ENCODE measurements at places on chromosomes 12 and 14.

- no peak for DNase-seq
These were observed 76.8 kb downstream of the ALX1 start for GRCh38 chr12:85356596-85357385.

DNA sequence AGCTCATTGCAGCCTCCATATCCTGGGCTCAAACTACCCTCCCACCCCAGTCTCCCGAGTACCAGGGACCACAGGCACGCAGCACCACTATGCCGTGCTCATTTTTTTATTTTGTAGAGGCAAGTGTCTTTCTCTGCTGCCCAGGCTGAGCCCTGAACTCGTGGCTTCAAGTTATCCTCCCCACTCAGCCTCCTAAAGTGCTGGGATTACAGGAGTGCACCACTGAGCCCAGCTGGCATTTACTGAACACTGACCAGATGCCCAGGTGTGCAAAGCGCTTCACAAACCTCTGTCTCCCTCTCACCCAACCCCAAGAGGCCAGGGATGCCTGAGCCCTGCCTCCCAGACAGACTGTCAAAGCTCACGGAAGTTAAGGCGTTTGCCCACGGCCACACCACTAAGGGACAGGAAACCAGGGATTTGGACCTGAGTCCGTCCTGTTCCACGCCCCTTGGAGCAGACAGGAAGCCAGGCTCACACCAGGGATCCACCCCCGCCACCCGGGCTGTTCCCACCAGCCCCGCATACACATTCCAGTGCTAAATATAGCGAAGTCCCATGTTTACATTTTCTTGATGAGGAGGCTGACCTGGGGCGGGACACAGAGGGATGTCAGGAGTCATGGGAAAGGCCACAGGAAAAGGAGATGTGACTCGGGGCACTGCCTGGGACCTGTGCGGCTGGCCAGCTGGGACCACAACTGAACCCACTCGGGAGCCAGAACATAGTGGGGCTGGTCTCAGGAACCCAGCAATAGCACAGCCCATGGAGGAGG, 51.2 kb downstream of the TESC start:
- no peak for DNase-seq

DNA sequence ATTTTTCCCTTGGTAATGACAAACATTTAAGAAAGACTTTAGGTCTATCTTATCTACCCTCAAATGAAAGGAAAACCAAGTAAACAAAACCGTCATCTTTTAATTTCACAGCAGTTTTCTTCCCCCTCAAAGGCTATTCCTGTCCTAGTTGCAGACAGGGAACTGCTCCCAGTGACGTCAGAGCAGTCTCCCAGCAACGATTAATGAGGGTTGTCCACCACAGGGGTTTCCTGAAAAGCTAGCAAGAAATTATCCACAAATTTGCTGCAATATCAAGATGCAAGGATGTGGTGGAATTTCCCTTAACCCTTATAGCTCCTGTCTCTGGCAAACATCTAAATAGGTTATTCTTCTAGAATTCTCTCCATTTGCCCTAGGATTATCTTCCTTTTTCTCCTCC, 89.1 kb upstream of the STAC3 start:
- no peak for DNase-seq

DNA sequence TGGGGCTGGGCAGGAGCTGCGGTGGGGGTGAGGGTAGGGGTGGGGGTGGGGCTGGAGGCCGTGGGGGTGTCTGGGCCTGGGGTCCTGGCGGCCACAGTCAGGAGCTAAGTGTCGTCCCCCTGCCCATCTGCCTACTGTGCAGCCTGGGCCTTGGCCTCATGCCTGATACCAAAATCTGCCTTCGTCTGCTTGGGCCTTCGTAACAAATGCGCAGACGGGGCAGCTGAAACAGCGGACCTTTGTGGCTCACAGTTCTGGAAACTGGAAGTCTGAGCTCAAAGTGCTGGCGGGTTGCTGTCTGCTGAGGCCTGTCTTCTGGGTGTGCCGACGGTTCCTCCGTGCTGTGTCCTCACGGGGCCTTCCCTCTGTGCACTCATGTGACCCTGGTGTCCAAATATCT, 61.7 kb downstream of the KIF26A start:
- DNase-seq, result no peak

DNA sequence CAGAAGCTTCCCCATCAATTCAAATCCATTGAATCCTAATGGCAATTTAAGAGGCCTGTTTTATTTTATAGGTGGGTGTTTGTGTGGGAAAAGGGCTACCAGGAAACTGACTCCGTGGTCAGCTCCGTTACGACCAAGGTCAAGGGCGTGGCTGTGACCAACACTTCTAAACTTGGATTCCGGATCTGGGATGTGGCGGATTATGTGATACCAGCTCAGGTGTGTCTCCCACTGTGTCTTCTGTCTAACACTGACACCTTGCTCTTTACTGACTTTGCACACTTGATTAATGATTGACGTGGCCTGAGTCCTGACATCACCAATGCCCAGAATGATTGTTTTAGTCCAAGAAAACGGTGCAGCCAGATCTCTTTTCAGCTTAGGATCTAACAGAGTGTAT, 7.1 kb downstream of the P2RX4 start:
- no peak for DNase-seq
